Right renal cortex interstitium (tissue), 3 donors: ENCODE measurements at places on chromosomes 16 and 17. TPM values are rescaled to one million over a fixed set of nuclear protein-coding genes. Genes with fewer than 3 reads are reported as not detected.
A peak's percentile ranks its signal among the peaks of the same experiment; 100 is the strongest.

- no peak for DNase-seq
Observed at GRCh38 chr16:12511708-12512107, 292.0 kb downstream of the CPPED1 start.

GRCh38 chr17:66214884-66215528 lies 14.2 kb downstream of the APOH start:
- no peak for DNase-seq

OTOA gene
- polyA plus RNA-seq, result 0.08 TPM

KRTAP4-6 gene
- not detected for polyA plus RNA-seq

GRCh38 chr17:46942441-46943217 lies 19.7 kb downstream of the GOSR2 start:
- DNase-seq, result peak; percentile 52

GRCh38 chr16:21205303-21205702 lies 6.1 kb downstream of the ZP2 start:
- DNase-seq, result no peak

DNA sequence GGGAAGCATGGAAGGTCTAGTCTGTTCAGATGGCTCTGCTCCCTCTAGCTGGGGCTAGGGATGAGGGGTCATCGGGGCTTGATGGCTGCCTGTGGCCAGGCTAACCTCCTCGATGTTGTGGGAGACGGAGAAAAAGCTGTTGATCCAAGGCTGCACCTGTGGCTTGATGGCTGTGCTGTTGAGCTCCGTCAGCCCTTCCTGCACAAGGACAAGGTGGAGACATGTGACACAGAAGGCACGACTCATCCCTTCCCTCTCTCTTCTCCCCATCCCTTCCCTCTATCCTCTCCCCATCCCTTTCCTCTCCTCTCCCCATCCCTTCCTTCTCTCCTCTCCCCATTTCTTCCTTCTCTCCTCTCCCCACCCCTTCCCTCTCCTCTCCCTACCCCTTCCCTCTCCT lies 28.2 kb downstream of the FCSK start:
- no peak for DNase-seq

DNA sequence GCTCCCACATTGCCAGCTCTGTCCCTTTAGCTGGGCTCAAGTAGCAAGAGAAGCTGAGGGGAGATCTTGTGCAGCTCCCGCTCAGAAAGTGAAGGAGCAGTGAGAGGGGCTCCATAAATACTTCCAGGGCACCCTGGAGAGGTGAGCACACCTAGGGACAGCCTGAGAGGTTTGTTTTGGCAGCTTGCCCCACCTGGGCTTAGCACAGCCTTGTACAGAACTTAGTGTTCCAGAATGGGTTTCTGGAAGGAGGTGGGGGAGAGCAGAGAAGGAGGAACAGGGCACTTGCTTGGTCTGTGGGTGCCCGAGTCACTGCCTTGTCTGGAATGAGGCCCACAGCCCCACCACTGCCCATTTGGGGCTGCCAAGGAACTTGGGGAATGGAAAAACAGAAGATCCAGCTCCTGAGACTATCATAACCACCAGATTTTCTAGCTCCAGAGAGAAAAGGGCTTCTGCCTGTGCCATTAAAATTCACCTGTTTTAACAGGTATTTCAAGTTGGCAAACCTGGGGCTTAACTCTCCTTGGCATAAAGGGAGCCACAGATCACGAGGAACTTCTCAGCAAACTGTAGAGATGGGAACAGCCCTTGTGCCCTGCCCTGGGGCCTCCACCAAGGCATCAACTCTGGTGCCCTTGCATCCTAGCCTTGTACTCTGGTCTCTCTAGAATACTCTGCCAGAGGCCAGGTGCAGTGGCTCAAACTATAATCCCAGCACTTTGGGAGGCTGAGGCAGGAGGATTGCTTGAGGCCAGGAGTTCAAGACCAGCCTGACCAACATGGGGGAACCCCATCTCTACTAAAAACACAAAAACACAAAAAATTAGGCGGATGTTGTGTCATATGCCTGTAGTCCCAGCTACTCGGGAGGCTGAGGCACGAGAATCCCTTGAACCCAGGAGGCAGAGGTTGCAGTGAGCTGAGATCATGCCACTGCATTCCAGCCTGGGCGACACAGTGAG lies 1.9 kb downstream of the PRR15L start:
- DNase-seq, result no peak

DNA sequence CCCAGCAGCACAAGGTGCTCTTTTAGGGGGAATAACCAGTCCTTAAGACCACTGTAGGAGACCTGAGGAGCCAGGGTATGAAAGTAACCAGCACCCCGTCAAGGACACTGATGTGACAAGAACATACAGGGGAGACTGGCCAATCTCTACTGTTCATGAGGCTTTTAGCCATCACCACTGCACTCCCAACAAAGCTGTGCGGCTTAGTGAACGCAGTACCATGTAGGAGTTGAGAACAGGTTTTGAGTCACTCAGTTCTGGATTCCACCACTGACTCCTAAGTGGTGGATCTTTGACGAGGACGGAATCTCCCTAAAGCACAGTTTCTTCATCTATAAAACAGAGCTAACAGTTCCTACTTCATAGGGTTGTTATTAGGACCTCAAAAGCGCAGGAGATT lies 26.8 kb downstream of the COG4 start:
- DNase-seq, result no peak
